ENCODE measurements at places on chromosomes 7 and 10. TPM values are rescaled to one million over a fixed set of nuclear protein-coding genes. Genes with fewer than 3 reads are reported as not detected.
A peak's percentile ranks its signal among the peaks of the same experiment; 100 is the strongest.

DNA sequence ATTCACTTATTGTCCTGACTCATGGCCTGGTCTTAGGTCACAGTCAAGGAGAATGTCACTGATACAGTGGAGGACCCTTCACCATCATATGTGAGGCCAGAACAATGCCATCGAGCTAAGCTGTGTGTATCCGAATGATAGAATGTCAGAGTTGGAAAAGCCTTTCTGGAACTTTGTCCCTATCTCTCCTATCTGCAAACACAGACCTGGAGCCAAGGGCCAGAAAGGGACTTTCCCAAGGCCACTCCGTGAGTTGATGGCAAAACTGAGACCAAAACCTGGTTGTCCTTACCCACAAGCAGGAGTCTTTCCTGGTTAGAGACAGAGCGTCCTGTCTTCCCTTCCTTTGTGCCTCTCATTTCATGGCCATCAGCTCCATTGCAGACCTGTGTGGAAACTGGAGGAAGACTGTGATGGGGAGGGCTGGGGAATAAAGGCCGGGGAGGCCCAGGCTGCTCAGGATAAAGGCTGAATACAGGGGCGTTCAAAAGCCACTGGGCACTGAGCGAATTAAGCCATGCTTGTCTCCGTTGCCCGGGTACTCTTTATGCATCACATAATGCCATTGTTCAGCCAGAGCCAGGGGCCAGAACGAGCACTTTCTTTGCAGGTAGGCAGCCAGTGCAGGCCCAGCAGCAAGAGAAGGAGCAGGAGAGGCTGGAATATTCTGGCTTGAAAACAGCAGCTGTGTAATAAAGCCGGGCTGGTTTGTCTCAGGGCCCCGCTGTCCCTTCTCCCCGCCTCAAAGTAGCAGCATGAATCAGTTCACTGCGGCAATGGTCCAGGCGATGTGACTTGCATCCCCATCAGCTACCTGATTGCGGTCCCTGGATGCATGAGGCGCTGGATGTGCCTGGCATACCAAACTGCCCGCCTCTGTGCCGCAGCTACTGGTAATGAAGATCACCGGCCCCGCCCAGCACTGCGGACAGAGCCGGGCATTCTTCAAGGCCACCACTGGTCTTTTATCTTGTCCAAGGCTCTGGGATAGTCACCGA, 143.0 kb downstream of the RPS24 start:
- DNase-seq = no peak

- DNase-seq = no peak
Measured at GRCh38 chr7:55509322-55509721, 63.0 kb downstream of the VOPP1 start.

DNA sequence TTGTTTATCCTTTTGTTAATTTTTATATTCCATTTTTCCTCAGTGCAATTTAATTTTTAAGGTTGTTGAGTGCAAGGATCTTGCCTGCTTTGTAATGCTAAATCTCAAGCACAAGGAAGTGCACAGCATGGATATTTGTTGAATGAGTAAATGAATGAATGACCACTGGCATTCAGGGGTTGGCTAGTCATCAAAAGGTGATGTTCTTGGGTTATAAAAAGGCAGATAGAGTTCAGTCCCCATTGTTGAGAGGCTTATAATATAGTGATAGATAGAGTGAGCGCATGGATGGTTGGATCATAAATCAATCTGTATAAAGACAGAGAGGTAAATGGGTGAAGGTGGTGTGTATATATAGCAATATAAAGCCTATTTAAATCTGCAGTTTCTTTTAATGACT, 193.2 kb upstream of the KLF6 start:
- no peak for DNase-seq

- no peak for DNase-seq
Measured at GRCh38 chr10:118564652-118565051, 30.8 kb downstream of the PRLHR start.

- no peak for DNase-seq
Measured at GRCh38 chr7:37786741-37787569, 61.4 kb upstream of the NME8 start.

DNA sequence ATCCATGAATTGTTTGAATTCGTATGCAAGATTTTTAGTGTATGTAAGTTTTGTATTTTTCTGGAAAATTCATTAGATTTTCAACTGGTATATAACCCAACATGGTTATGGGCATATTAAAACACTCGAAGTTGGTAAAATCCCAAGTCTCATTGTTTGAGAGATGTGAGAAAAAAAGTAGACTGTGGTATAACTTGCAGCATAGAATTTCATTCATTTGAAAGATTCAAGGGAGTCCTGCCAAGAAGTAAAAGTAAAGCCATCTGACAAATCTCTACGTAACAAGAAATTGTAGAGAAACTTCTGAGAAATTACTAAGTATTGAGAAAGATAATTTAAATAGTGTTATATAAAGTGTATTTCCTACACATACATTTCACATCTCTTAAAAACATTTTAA, 40.2 kb downstream of the SEMA3E start:
- no peak for DNase-seq

GRCh38 chr7:112395411-112395810, 54.8 kb upstream of the IFRD1 start:
- DNase-seq = no peak

DNA sequence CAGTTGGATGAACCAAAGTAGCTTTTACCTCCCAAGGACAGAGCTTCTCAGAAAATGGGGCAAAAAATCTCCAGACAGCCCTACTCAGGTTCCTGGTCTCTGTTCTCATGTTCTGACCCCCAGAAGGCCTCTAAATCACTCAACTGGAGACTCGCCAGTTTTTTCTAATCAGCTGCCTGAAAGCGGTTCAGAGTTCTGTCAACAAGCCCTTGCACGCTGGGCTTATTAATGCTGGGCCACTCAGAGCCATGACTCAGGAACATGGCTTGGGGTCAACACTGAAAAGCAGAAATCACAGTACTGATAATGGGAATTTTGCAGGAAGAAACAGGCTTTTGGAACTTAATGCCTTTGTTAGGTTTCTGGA, 15.3 kb downstream of the ECHDC3 start:
- peak; percentile 45 for DNase-seq

DNA sequence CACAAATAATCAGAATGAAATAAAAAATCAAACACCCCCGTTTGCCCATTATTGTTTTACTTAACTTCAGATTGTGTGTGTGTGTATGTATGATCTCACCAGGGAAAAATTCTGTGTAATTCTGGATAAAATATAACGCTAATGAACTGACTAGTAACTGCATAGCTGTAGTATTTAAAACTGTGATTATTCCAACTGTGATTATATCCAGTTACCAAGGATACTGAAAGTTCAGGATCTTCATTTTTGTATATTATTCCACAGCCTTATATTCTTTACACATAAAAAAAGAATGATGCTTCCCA, 2.9 kb downstream of the TWIST1 start:
- no peak for DNase-seq

DNA sequence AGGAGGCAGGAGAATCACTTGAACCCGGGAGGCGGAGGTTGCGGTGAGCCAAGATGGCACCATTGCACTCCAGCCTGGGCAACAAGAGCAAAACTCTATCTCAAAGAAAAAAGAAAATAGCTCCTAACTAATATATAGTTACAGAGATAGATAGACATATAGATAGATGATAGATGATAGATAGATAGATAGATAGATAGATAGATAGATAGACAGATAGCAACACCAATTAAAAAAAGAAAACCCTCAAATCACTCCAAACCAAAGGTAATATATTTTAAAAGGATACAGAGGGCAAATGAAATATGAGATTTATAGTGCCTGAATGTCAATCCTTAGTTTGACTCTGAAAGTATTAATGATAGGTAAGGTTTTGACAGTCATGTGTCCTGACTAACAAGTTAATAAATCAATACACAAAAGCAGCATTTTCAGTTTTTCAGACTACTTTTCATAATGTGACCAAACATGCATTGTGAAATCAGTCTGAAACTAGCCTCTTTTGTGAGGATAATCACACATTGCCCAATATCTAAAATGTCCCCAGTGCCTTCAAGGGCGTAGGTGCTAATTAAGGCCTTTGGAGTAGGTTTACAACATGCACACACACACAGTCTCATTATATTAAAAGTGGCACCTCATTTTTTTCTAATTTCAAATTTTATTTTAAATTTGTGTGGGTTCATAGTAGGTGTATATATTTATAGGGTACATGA, 61.2 kb downstream of the BPGM start:
- no peak for DNase-seq

GRCh38 chr10:6018422-6018821, 41.1 kb upstream of the IL15RA start:
- no peak for DNase-seq

- DNase-seq = no peak
Measured at GRCh38 chr7:8143151-8143874, 118.7 kb downstream of the ICA1 start.

DNA sequence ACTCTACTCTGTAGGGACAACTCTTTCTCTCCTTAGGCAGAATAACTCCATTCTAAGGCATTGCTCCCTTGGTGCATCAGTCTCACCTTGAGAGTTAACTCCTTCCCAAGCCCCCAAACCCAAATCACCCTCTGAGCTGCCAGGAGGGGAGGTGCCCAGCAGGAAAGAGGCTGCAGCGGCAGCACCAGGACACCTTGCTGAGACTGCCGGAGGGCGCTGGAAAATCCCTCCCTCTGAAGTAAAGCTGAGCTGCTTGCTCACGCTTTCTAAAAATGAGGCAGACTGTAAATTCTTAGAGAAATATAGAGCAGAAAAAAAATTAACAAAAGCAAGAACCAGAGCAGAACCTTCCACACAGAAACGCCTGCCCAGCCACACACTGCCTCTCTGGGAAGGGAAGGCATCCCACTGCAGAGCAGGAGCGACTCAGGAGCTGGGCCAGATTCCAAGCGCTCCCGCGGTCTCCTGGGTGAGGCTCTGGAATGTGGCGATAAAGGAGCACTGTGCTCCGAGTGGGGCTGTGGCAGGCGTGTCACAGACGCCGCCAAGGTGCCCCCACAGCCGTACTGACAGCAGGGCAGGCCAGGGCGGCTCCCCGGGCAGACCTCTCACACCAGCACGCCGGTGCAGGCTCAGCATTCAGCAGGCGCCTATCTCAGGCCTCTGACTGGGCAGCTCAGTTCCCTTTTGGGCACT, 202.1 kb downstream of the TNS3 start:
- DNase-seq = peak; percentile 36

DNA sequence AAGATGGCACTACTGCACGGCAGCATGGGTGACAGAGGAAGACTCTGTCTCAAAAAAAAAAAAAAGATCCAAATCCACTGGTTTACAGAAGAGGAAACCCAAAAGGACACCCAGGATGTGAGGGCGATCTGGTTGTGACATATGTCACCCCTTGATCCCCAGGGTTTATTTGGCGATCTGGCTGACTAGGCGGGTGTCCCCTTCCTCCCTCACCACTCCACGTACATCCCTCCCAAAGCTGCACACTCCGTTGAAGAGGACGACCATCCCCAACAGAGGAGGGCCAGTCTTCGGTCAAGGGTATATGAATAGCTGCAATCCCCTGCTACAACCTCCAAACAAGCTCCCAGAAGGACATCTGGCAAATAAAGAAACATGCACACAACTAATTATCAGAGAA, 111.6 kb downstream of the HTR5A start:
- no peak for DNase-seq

DNA sequence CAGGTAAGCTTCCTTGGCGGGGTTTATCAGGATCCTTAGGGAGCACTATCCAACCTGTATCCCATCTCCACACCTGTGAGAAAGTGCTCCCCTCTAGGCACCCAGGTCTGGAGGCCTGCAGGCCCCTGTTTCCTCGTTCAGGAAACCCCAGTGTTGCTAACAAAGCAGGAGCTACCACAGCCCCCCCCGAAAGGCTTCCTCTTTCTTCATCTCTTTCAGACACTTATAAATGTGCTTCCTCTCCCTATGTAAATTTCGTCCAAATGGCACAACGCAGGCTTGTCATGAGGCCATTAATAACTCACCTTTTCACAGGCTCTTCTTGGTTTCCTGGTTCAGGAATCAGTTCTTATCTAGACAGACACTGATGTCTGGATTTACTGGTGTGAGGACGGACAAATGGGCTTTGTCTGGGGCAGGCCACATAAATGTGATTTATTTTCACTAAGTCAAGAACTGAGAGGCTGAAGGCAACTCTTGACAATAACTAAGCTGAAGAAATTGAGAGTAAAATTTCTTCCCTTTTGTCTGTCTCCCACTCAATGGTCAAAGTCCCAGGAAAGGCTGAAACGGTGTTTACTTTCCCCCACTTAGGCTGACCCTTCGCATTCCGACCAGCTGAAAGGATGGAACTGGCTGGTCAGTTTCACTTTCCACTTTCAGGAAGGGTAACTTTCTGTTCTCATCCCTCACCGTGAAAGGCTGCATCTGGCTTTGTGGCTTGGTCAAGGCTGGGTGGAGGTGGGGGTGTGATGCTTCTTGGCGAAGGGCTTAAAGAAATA, 46.8 kb downstream of the PIK3AP1 start:
- no peak for DNase-seq

GRCh38 chr7:142301923-142302550, 44.2 kb upstream of the PRSS58 start:
- no peak for DNase-seq

- no peak for DNase-seq
Measured at GRCh38 chr10:85635650-85636049, 730.9 kb downstream of the GRID1 start.

DNA sequence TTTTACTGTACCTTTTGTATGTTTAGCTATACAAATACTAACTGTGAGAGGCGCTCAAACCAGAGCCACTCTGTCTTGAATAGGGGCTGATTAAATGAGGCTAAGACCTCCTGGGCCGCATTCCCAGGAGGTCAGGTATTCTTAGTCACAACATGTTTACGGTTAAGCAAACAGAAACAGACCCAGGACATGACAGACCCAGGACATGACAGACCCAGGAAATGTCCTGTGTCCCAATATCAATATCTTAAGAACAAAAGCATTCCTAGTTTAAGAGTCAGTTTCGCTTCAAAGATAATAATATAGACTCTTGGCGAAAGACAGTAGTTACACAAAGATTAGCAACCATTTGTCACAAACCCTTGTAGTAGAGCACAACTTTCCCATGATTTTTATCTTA, 304.5 kb downstream of the CCSER2 start:
- no peak for DNase-seq

- no peak for DNase-seq
Measured at GRCh38 chr10:4086131-4086898, 301.3 kb upstream of the KLF6 start.

- DNase-seq = no peak
Measured at GRCh38 chr7:43653891-43654504, 71.1 kb downstream of the STK17A start.

Gene PFKFB3
- total RNA-seq = 240 TPM

Gene CDHR1
- total RNA-seq = 0.66 TPM

Gene GNAT3
- not detected for total RNA-seq

Gene PTF1A
- not detected for total RNA-seq

Gene VDAC2
- total RNA-seq = 127 TPM

Gene SYT15
- total RNA-seq = 3.8 TPM

Gene SLC39A12
- 0.88 TPM for total RNA-seq

Gene EN2
- total RNA-seq = 0.33 TPM

Gene CARD11
- total RNA-seq = 2.9 TPM

Gene STAM
- total RNA-seq = 25.2 TPM

Gene STEAP4
- total RNA-seq = 73.1 TPM

Gene HK1
- total RNA-seq = 63.4 TPM

Gene POU6F2
- under 0.01 TPM for total RNA-seq

Gene LIPJ
- 0.32 TPM for total RNA-seq

Gene POLR2J2
- total RNA-seq = 0.88 TPM
